ENCODE measurements at places on chromosomes 12 and 14.

DNA sequence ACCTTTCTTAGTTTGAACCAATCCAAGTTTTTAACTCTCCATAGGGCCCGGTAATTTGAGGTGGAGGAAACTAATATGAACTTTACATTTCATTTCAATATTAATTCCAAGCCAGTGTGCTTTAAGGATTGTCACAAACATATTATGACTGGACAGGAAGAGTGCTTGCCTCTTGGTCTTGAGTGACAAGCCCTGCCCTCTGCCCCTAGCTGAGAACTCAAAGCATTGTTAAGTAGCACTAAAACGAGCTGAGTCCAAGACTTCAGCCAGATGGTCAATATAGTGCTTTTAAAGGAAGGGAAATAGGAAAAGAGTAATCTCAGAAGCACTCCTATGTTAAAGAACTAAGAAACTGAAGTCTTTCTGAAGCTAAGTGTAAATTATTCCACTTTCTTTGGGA is 17.1 kb downstream of the TRMT5 start:
- no peak for DNase-seq

GRCh38 chr12:56110571-56110970 is 5.9 kb upstream of the RPL41 start:
- DNase-seq: no peak

GRCh38 chr14:75430116-75430515 is 2.3 kb downstream of the JDP2 start:
- no peak for DNase-seq

DNA sequence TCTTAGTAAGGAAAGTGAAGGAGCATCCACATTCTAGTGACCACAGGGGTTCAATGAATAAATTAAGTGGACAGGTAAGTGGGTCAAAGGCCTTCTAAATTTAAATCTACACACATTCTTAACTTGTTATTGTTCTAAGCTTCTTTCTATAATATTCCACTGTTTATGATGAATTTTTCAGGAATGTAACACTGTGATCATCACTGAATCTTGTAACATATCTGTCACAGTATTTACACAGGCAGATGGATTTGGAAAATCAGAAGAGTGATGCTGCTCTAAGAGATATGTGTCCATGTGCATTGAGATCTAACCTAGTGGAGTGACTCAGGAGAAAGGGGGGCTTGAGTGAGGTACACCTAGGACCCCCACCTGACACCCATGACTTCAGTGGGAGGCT is 115.4 kb upstream of the OVCH1 start:
- no peak for DNase-seq

DNA sequence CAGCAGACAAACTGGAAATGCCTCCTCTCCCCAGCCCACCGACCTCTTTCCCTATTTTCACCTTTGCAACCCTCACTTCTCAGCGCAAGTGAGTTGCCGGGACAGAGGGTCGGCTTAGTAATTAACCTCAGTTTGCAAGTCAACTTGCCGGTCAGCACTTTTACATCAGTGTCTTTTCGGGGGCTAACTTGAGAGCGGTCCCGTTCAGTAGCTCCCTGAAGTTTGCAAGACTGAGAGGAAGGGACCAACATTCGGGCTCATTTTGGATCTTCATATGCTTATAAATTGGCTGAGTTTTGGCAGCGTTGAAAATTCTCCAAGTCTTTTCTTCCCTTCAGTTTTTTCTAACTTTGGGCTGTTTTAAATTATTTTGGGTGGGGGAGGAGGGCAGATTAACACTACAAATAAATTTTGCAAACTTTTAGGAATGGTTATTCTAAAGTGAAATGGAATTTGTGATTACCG is 846 bp downstream of the BRMS1L start:
- DNase-seq: no peak

GRCh38 chr14:99296517-99296916 is 24.5 kb upstream of the BCL11B start:
- DNase-seq: no peak

- DNase-seq: no peak
These were observed 4.0 kb upstream of the TESPA1 start for GRCh38 chr12:54988402-54989054.

- no peak for DNase-seq
These were observed 30.3 kb downstream of the PPP2R5E start for GRCh38 chr14:63512861-63513260.

DNA sequence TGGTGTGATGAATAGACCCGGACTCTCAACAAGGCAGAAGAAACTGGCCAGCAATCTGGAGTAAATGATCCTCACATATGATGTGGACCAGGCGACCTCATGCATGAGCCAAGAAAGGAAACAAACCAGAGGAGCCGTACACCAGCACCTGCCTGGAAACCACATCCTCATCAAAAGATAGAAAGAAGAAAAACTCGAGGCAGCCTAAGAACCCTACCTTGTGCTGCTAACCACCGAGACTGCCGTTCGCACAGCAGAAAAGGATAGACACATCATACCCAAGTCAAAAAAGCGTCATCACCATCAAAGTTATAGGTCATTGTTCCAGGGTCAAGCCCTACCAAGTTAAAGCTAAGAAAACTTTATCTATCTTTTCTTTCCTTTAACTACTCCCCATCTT is 66.7 kb downstream of the RESF1 start:
- peak; percentile 64 for DNase-seq

- no peak for DNase-seq
These were observed 68.3 kb upstream of the AMN start for GRCh38 chr14:102854091-102854703.

DNA sequence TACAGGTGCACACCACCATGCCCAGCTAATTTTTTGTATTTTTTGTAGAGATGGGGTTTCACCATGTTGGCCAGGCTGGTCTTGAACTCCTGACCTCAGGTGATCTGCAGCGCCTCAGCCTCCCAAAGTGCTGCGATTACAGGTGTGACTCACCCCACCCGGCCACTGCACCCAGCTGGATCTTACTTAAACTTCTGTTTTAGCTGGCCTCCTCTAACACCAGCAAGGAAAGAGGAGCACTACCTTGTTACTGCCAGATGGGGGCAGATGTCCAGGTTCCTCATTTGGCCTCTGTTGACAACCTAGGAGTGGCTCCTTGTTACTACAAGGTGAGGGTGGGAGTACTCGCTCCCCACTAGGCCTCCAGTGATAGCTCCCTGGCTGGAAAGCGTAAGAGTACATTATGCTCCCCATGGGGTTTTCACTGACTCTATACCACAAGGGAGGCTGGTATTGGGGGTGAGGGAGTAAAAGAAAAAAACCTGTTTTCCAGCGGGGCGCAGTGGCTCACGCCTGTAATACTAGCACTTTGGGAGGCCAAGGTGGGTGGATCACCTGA is 13.2 kb upstream of the ARF6 start:
- peak; percentile 69 for DNase-seq

DNA sequence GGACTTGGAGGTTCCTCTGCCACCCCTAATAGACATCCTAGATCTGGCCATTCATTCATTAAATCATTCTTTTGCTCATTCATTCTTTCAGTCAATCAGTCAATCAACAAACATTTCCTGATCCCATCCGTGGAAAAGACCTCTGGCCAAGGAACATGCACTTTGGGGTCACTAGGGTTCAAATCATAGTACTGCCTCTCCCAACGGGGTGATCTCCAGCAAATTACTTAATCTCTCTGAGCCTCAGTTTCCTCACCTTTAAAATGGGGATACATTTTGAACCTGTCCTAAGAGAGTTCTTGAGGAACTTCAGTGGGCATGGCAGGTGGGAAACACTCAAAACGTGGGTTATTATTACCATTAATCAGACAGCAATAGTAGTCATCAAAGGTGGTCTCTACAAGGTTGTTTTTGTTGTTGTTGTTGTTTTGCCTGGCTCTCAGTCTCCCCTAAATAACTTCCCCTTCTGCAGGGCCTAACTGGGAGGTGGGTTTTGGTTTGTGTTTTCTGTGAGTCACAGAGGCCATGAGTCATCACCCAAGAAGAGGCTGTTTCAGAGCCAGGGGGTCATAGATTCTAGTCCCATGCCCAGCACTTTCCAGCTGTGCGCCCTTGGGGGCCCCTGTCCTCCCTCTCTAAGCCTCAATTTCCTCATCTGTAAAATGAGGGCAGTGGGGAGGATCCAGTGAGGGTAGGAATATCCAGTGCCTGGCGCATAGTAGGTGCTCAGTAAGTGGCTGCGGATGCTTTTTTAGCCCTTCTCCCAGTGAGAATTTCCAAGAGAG is 16.9 kb upstream of the FAM222A start:
- no peak for DNase-seq

GRCh38 chr14:93788293-93788542 is at the start of gene PRIMA1:
PRIMA1 (minus strand) TSS chr14:93788485; CDS start chr14:93787718, 767 bp downstream.
- DNase-seq: no peak

- no peak for DNase-seq
These were observed 35.0 kb downstream of the FLRT2 start for GRCh38 chr14:85564841-85565527.

DNA sequence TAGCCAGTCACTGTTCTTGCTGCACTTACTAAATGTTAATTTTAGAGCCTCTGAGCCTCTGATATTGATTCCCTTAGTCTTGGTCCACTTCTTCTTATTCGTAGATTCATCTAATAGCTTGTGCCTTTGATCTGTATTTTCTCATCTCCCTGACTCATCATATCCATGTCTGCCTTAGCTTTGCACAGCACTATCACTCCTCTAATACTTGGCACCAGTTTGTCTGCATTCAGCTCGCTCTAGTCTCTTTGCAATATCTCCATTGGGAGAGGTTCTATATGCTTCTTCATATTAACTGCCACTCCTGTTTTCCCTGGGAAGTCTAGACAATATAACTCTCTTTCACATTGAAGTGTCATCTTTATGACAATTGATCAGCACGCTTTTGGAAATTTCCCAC is 68.5 kb upstream of the CSRP2 start:
- no peak for DNase-seq

- no peak for DNase-seq
These were observed 4.2 kb downstream of the GSTZ1 start for GRCh38 chr14:77324816-77325745.

DNA sequence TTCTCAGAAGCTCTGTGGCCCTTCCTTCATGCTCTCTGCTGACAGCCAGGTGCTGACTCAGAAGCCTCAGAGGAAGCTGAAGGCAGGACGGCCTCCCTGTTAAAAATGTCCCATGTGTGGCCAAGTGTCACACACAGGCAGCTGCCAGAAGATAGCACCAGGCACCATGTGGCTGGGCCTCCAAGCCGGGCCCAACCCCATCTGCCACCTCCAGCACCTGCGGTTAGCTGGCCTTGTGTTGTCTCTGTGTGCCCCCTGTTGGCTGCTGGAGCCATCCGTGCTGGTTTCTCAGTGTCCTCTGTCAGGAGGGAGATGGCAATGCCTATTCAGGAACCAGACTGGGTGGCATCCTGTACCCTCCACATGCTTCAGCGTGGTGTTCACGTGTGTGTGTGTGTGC is 63.2 kb downstream of the TSPAN11 start:
- DNase-seq: no peak

DNA sequence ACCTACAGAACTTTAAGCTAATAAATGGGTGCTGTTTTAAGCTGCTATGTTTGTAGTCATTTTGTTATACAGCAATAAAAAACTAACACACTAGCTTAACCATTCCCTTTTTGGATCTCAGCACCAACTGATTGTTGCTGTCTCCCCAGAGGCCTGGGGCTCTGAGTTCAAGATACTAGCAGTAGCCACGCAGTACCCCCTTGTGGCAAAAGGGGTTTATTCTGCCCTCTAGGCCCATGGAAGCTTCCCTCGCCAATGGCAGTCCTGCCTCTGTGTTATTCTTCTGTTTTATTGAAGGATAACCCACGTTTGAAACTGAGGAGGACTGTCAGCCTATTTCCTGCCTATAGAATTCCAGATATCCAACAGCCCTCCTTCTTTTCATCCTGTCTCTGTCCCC is 455.3 kb upstream of the ATP2B1 start:
- DNase-seq: no peak

DNA sequence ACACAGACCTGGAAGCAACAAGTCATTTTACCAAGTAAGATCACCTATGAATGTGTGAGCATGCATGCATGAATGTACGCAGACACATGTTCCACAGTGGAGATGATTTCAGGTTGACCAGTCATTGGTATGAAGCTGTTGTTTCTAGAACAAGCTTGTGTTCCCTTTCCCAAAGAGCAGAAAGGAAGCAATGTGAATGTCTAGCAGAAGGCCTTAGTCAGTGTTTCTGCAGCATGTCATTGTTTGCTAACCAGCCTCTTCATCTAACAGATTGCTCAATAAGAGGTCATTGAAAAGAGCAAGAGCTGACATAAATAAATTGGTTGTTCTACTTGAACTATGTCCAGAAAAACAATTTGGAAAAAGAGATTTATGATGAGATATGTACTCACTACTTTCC is 191.4 kb downstream of the PLCZ1 start:
- no peak for DNase-seq

DNA sequence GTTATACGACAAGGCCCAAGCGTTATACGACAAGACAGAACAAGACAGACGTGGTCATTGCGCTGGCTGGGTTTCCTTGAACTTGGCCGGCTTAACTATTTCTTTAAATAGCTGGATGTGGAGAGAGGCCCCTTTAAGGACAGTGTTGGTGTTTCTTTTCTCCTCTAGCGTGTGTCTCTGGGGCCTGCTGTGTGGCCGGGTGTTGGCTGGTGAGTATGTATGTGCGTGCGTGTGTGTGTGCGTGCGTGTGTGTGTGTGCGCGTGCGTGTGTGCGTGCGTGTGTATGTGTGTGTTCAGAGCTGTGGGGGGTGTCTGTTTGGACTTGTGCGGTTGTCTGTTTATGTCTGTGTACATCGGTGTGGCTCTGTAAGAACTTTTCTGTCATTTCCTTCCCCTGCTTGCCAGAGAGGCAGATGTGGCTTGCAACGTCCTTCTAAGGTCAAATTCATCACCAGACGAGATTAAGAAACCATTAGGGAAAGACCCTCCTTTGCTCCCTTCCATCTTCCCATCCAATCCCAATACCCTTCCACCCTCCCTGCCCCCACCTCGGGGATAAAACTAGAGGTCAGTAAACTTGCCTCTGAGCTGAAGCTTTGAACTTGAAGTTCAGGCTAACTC is 78.6 kb upstream of the TBX3 start:
- DNase-seq: no peak

- DNase-seq: no peak
These were observed 9.9 kb downstream of the TBK1 start for GRCh38 chr12:64461634-64462414.

DNA sequence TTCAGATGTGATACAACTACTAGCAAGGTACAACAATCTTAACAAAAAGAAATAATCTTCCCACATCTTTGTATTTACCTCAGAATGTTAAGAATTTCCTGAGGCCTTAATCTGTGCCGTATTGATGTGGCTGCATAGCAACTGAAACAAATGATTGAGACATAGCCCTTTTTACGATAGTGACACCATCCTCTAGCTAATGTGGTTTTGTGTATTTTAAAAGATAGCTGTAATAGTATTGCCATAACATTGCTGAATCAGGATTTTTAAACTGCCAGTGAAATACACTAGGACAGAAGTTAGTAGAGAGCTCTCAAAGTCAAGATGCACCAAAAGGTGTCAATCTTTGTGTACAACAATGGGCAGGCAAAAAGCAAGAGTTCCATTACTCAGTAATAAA is 11.9 kb downstream of the NPAS3 start:
- DNase-seq: no peak

GRCh38 chr14:59127437-59127732 is 61.1 kb upstream of the DAAM1 start:
- DNase-seq: no peak
